ENCODE measurements at places on chromosomes 11 and 22. TPM values are rescaled to one million over a fixed set of nuclear protein-coding genes. Genes with fewer than 3 reads are reported as not detected.

Gene CARNS1
- polyA plus RNA-seq: 0.15 TPM

Gene H19
- 56.6 TPM for polyA plus RNA-seq

Gene KRTAP5-7
- 0.12 TPM for polyA plus RNA-seq

Gene TPBGL
- polyA plus RNA-seq: 0.12 TPM

Gene PIH1D2
- 7.8 TPM for polyA plus RNA-seq

Gene SHISAL1
- polyA plus RNA-seq: 0.12 TPM

Data from lung (tissue), 17 donors.